ENCODE measurements at places on chromosomes 5 and 9. TPM values are rescaled to one million over a fixed set of nuclear protein-coding genes. Genes with fewer than 3 reads are reported as not detected.

Gene LURAP1L
- total RNA-seq, result not detected

DNA sequence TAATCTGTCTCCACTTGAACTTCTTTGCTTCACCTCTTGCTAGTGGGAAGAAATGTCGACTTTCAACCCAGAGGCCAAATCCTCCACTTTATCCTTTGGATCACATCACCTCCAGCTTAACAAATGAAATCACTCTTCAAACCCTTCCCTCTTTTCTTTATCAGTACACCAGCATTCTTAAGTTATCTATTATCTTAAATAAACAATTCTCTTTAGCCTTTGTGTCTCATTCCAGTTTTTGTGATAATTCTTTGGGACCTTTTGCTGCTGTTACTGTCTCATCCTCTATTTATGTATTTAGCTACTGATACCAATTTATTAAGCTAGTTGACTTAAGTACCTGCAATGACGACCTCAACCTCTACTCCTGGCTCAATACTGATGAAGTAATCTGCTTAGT lies 28.1 kb upstream of the FBN2 start:
- DNase-seq, result no peak

DNA sequence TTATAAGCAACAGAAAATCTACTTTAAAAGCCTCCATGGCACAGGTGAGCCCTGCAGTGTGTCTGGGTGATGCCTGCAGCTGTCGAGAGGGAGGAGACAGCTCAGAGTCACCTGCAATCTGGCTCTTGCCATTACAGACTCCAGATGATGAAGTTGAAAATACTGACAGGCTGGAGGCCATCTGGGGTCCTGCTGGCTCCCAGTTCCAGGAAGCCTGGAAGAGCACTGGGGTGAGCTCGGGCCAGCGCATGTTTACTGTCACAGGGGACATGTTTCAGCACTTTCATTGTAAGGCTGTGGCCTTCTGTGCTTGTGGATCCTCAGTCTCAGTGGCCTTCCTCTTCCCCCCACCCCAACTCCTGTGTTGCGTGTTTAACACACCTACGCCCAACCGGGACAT lies 28.4 kb downstream of the CEL start:
- no peak for DNase-seq

GRCh38 chr5:149257889-149258705 lies 13.6 kb upstream of the AFAP1L1 start:
- DNase-seq, result no peak

DNA sequence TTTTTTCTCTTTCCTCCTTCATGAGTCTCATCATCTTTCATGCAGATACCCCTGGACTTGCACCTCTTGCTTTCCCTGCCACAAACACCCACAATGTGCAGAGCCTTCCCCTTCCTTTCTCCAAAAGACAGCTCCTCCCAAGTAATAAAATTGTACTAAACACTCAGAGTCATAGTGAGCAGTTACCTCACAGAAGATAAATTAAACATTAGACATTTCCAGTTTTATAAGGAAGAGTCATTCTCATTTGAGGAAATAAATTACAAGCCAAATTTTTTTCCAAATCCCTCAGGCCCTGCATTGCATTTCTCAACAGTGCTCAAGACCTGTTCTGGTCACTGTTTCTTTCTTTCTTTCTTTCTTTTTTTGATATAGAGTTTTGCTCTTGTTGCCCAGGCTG lies 131.5 kb downstream of the ATPSCKMT start:
- DNase-seq, result no peak

Gene ZNF658
- 4.3 TPM for total RNA-seq

GRCh38 chr5:31771500-31771899 lies 132.6 kb downstream of the PDZD2 start:
- DNase-seq, result no peak

Gene GGTA1
- total RNA-seq, result not detected

GRCh38 chr9:86187121-86187520 lies 72.3 kb downstream of the C9orf153 start:
- no peak for DNase-seq

DNA sequence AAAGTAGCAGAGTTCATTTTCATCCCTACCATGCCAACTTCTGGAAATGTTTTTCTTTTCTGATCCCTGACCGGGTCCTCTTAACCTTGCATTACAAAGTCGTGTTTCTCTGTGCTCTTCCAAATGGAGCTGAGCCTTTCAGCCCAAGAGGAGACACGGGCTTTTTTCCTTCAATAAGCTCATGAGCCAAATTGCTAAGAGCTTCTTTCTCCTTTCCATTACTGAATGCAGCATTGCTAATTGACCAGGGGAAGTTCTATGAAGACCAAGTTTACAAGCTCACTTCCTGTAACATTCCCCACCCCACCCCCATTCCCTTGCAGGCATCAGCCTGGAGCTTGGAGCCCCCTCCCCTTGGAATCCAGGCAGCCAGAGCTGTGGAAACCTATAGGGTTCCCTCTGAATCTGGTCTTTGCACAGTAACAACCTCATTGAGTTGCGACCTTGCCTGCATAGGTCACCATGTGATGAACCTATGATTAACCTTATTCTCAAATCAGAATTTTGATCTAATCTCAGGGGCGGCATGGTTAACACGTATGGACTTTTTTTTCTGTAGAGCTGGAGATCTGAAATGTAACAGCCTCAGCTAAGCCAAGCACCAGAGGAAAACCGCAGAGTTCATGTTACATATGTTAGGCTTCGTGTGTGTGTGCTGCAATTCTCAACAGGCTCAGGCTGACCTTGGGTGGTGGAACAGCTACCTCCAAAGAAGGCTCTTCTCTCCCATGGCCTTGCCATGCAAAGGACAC lies 395.7 kb upstream of the ZNF462 start:
- no peak for DNase-seq

DNA sequence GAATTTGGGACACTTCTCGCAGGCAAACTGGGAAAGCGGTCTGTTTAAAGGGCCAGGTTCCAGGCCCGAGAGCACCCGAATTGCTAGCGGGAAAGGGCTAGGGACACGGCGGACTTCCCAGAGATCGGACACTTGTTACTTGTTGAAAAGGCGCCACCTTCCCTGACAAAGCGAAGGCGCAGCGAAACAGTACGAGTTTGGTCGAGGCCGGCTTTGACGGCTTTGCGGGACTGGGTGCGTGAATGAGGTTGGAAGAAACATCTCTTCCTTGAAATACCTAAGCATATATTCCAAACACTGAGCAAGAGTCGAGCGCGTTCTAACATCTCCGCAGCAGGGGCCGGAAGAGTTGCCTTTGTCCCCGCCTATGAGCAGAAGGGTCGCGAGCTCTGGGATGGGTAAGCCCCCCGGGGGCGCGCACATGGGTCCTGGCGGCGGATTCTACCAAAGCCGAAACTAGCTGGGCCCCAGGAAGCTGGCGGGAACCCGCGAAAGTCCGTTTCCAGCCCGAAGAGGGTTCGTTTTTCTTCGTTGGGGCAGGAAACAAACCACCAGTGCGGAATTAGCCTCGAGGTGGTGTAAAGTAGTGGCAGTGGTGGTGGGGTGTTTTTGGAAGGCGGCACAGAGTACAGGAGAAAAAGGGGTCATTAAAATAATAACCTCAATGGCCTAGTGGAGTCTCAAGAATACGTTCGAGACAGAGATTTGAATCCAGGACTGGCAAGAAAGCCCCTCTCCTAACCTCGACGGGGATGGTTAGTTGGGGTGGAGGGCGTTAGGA lies 1.5 kb downstream of the GDNF start:
- DNase-seq, result no peak

DNA sequence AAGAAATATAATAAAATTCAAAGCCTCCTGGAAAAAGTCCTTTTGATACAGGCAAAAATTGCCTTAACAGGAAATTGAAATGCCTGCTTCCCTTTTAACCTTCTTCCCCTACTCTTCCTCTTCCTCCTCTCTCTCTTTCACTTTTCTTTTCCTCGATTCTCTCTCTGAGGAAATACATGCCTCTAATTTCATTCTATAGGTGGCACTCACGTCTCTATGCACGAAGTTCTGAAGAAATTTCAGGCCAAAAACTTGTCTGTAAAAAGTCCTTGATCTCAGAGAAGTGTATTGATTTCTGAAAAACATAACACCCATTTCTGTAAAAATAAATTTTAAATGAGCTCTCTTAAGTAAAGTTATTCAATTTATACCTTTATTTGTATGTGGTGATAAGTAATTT lies 371.7 kb upstream of the IRX4 start:
- no peak for DNase-seq

GRCh38 chr5:96157841-96158291 lies 196.2 kb upstream of the ELL2 start:
- DNase-seq, result no peak

DNA sequence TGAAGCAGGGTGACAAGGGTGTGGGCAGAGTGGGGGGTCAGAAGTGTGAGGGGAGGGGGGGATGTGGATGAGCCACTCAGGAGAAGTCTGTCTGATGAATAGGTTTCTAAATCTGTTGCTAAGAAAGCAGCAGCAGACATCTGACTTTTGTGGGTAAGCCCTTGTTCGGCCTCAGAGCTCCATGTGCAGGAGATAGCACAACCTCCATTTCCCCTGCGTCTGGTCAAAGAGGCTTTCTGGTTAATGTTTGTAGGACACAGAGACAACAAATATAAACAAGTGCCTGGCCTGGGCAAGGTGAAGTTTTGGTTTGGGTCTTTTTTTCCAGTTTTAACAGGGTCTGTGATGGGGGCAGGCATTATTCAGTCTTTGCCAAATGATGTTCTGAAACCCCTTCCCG lies 57.0 kb upstream of the GNE start:
- no peak for DNase-seq

Gene EDIL3
- total RNA-seq, result not detected

- DNase-seq, result no peak
These were observed 151.1 kb downstream of the GLIS3 start for GRCh38 chr9:4148751-4149150.

DNA sequence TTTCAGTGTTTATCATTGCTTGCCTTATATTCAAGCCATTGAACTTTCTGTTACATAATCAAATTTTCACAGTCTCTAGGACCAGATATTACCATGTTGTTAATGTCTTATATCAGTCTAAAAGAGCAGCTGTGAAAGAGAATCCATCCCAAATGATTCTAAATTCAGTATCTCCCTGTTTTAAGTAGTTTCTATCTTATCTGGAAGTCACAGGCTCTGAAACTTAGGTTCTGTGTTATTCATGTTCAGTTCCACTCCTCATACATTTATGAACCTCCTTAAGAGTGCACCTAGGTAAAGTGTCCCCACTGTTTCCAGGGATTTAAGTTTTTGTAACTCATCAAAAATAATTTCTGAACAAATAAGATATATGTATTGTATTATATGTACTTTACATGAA lies 9.7 kb downstream of the LYRM7 start:
- DNase-seq, result no peak

DNA sequence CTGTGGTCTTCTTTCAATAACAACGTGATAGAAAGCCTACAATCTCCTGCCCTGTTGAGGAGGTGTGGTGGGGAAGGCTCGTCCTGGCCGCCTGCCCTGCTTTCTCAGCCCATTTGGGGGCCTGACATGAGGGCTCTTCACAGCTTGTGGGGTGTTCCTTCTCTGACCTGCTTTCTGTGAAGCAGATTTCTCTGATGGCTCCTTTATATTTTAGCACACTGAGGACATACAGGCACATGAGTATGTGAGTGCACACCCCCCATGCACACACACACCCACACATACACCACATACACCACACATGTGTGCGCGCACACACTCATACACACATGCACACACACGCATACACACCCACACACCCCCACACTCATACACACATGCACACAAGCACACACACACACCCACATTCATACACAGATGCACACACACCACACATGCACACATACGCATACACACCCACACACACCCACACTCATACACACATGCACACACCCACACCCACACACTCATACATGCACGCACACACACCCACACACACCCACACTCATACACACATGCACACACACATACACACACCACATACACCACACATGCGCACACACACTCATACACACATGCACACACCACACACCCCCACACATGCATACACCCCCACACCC lies 117.5 kb downstream of the COL5A1 start:
- DNase-seq, result no peak

DNA sequence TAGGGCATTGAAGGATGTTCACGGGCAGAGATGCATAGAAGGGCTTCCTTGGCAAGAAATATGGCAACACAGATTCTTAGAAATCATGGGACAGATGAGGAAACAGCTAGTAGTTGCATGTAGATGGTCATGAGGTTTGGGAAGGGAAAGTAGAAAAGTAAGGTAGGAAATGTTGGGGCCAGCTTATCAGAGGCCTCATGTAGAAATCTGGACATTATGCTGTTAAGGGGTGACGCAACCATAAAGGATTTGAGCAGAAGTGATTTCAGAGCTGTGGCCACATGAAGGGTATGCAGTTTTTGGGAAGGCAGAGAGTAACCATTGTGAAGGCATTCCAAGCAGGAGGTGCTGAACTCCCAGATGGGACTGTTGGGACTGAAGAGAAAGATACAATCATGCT lies 224.0 kb downstream of the ARHGAP26 start:
- DNase-seq, result no peak

DNA sequence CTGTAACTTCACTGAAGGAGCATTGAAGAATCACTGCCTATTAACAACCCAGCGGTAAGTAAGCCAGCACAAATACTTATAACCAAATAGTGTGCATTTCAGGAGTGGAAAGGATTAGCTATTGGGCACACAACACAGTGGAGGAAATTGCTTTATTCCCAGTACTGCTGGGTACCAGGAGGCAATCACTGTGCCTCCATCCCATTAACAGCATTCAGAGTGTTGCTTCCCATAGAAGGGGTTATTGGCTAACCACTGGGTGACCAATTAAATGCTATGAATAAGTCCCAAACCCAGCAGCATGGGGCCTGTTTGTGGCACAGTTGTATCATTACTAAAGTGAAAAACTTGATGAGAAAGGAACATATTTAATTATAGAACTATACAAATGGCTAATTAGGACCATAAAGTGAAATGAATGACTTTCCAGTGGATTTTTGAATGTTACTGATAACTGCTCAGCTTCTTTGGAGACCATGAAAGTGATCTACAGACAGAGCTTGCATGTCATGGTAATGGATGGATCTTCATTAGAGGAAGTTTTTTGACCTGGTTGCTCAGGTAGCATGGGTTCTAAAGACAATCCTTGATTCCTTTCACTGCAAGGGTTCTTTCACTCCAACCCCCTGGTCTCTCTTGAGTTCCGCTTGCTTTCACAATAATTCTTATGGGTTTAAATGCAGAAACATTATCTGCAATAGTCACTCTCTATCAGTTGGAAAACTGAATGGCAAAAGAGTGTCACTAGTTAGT lies 413.3 kb upstream of the RORB start:
- no peak for DNase-seq

- DNase-seq, result no peak
These were observed 107.2 kb upstream of the CKMT2 start for GRCh38 chr5:81125959-81126358.
